ENCODE measurements at places on chromosomes 6 and 20.

DNA sequence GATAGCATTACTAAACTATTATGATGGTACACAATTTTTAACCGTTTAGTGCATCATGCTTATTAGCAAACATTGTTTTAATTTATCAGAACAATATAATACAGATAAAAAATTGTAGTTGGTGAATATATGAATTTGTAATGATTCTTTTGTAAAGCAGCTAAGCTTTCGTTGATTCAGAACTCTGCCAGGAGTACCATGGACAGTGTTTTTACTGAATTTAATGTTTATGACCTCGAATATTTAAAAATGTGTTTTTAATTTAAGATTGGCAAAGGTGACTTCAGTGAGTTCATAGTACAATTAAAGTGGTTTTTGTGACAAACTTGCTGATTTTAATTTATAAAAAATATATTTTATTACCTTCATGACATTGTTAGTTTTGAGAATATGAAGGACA is 10.0 kb downstream of the AFDN start:
- DNase-seq, result no peak

GRCh38 chr6:99467509-99468106 is 42.5 kb upstream of the PNISR start:
- no peak for DNase-seq

DNA sequence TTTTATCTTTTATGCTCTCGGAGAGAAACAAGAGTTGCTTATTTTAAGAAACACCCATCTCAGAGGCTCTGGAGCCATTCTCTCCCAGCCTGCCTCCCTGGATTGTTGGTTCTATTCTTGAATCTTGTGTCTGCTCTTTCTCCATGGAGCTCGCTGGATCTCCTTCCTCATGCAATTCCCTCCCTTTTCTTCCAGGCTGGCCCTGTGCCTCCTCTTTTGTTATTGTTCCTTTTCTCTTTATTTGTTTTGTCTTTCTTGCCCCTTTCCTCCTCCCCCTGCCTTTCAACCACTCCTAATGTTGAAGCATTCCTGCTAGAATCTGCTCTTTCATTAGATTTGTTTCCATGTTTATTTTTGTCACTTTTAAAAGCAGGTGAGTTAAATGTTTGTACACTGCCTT is 76.5 kb downstream of the STMND1 start:
- no peak for DNase-seq

GRCh38 chr20:8709627-8710026 is 359.3 kb upstream of the PLCB4 start:
- no peak for DNase-seq

DNA sequence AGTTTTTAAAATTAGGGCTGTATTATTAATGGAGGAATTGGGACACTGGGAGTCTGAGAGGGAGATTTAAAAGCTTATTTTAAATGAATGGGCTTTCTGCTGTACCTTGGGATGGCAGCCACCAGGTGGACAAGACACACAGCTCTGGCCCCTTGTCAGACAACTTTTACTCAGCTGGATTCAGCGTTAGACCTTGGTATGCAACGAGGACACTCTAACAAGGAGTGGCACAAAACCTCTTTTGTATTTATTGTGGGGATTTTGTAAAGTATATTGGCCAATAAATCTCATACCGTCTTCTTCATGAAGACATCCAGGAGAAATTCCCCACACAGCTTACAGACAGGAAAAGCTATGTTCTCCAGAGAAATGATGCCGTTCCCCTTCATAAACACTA is 105.7 kb downstream of the LCA5 start:
- DNase-seq, result no peak

DNA sequence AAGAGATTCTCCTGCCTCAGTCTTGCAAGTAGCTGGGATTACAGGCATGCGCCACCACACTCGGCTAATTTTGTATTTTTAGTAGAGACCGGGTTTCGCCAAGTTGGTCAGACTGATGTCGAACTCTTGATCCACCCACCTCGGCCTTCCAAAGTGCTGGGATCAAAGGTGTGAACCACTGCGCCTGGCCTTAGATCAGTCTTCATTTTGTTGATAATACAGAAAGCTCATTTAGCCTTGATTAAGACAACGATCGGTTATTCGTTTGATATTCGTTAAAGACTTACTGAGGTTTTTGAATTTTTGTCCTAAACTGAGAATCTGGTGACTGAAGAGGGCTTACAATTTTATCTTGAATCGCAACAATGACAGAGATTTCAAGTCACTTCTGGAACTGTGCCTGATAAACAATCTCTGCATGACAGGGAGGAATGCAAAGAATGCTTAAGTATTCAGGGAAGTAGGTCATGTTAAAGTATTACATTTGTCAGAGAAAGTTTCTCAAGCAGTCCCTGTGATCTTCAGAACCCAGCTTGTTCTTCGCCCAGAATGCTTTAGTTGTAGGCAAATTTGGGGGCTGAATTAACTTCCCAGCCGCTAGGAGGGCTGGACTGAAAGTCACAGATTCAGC is 14.8 kb downstream of the AKAP12 start:
- no peak for DNase-seq

DNA sequence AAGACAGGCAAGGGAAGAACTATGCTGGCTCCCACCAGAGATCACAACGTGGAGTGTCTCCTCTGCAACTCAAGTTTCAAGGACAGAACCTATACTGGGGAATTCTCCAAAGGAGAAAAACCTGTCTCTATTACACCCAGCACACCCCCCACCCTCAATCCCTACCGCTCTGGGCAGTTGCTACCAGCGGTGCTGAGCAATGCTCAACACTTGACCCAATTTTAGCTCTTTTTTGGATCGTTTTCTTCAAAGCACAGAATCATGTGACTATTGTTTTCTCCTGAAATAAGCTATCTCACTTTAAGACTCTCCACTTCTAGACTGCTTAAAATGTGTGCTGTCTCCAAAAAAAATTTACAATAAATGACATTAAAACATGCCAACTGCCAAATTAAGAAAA is 23.3 kb downstream of the MAP7 start:
- no peak for DNase-seq

DNA sequence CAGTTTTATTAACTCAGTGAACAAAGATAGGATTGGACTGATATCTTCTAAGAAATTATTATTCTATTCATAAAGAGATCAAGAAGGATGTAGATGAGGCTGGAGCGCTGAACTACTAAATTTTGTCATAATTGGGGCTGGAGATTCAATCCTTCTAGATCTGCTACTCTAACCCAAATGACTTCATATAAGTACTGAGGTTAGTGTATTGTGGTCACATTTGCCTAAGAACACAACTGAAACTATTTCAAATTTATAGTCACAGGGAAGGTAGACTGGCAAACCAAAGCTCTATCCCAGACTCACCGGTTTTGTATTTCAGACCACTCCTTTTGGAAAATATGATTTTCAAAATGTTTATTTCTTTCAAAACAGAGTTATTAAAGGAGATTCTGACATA is 96.7 kb downstream of the BMP5 start:
- DNase-seq, result no peak

DNA sequence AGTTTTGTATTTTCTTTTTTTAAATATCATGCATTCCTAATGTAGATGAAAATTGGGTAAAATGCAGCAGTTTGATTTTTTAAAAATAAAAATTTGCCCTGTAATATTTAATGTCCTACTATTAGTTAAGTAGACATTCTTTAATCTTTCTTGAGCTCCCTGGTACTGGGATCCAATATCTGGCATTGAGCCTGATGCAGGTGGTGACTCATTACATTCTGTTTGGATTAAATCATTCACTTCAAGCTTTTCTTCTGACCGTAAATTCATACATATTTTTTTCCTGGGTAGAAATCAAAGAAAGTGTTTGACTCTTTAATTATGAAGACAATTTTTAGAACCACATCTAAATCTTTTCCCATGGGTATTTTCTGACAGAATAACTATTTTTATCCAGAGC is 768.8 kb upstream of the SLC35B3 start:
- no peak for DNase-seq

GRCh38 chr6:145148776-145149175 is 586.5 kb downstream of the EPM2A start:
- no peak for DNase-seq

DNA sequence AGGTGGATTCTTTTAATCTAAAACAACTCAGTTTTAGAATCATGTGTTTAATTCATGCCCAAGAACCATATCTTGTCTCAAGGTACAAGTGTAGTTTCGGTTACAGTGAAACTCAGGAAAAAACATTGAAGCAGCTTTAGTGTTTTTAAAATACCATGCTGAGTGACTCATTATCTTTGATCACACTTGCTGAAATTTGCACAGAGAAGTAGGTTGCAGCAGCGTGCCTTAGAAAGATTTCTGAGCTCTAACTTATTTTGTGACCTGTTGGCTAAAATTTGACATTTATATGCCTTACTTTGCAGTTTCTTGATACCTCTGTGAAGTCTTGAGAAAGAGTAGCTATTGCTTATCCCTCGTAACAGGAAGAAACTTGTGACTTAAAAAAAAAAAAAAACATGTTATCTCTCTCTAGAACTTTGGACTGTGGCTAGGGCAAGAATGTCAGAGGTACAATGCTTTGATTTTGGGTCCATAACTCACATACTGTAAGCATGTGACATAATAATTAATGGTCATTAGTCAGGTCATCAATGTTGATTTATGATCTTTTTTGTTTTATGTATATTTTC is 34.5 kb upstream of the FUCA2 start:
- DNase-seq, result no peak

- DNase-seq, result no peak
Observed at GRCh38 chr6:8177721-8178120, 75.4 kb upstream of the EEF1E1 start.

DNA sequence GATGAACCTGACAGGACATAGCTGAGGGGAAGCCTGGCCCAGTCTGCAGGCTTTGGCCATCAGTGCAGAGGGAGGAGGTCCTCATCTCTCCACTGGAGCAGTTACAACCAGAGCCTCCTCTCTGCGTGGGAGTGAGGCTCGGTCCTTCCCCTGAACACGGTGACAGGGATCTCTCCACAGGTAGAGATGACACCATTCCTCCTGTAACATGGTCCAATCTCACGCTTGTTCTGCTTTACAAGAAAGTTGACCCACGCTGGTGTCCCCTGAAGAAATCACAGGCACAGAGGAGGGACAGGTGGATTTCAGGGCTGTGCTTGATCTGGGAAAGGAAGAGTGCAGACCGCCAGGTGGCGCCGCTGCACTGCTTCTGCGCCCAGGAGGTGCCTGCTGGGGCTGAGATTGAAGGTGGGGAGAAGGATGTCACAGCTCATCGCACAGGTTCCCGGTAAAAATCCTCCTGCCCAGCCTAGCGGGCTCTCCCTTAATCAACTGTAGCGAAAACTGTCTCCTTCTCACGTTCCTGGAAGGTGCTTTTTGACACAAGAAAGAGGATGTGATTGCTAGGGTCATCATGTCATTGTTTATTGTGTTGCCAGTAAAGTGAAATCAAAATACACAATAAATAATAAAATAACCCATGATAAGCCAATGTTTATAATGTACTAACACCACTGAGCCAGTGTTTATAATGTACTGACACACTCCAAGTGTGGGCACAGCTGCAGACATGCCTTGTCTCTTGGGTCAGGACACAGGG is 20.4 kb downstream of the HLA-G start:
- DNase-seq, result peak; percentile 80

GRCh38 chr20:44620030-44620429 is 31.5 kb downstream of the ADA start:
- no peak for DNase-seq

DNA sequence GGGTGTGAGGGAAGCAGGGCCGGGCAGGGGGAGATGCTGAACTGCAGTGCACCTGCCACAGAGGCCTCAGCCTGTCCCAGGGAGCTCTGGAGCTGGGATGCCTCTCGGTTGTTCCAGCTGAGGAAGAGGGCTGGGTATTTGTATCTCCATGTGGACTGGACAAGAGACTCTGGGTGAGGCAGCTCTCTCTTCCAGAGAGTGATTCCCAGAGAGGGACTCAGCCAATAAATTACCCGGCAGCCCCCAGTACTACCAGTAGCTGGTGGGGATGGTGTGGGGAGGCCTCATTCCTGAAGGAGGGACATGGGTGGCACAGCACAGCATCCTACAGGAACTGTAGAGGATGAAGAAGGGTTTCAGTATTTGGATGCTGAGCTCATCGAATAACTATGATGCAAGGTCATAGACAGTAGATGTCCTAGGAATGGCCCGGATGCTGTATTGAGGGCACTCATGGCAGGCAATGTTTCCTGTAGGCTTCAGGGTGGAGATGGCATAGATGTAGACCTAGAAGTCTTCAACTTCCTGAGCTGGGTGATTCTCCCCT is 1.4 kb downstream of the FGD2 start:
- no peak for DNase-seq

- no peak for DNase-seq
Observed at GRCh38 chr6:66128243-66128642, 421.2 kb upstream of the EYS start.

DNA sequence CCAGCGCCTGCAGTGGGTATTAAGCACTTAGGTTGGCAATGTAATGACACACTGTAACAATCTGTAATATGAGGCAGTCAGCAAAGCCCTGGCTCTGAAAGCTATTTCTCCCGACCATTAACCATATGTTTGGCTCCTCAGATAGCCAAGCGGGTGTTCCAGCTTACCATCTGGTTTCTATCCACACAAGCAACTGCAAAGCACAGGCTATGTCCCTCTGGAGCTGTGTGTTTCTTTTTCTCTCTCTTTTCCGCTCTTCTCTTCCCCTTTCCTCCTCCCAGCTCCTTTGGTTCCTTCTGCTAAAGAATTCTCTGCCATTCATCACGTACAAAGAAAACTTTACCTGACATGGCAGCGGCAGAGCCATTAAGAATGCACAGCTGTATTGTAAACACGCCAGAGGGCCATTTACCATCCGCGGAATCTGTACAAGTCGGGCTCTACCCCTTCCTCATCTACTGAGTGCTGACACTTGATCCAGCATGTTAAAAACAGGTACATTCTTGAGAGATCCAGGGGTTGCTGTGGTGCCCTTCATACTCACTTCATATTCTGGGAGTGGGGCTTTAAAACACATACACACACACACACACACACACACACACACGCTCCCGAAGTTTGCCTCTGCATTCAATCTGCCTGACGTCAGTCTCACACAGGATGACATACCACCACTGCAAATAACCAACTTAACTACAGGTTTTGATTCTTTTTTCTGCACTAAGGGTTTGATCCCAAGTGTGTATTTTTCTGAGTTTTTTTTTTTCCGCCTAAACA is 77.2 kb downstream of the BACH2 start:
- DNase-seq, result no peak

GRCh38 chr6:168001029-168001332 is 3.5 kb downstream of the KIF25 start:
- no peak for DNase-seq

- no peak for DNase-seq
Observed at GRCh38 chr20:51959066-51959542, 156.8 kb upstream of the SALL4 start.

DNA sequence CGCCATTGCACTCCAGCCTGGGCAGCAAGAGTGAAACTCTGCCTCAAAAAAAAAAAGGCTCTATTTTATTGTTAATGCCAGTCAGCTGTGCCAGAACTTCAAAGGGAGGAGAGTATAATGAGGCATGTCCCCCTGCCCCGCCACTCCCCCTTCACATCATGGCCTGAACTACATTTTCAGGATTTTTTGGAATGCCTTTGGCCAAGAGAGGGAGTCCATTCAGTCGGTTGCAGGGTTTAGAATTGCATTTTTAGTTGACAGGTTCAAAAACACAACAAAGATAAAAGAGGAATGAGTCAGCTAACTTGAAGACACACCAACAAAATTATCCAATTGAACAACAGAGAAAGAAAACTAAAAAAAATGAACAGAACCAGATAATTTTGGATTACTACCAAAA is 59.1 kb downstream of the CEP43 start:
- no peak for DNase-seq
